ENCODE measurements at places on chromosomes 2 and 18.

GRCh38 chr2:176246331-176246730 is 22.9 kb upstream of the MTX2 start:
- DNase-seq = no peak

DNA sequence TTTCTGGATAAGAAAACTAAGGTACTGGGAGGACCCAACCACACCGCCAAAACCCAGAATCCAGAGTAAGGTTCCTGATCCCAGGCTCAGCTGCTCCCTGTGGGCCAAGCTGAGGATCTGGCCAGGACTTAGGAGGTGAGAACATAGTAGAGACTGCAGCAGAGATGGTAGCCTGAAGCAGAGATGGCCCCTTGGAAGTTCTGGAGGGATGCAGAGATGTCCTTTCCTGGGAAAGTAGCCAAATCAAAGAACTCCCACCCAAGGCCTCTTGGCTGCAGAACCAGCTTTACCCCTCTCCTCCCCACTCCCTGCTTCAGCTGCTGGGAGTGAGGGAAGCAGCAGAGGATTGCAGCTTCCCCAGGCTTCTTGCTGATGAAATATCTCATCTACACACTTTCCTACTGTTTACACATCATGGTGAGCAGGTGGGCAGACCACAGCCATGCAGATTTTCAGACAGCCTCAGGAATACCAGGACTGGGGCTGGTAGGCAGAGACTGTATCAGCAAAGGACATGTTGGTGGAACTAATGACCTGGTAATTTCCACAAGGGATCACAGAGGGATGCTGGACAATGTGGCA is 32.7 kb downstream of the TMEM17 start:
- DNase-seq = no peak

DNA sequence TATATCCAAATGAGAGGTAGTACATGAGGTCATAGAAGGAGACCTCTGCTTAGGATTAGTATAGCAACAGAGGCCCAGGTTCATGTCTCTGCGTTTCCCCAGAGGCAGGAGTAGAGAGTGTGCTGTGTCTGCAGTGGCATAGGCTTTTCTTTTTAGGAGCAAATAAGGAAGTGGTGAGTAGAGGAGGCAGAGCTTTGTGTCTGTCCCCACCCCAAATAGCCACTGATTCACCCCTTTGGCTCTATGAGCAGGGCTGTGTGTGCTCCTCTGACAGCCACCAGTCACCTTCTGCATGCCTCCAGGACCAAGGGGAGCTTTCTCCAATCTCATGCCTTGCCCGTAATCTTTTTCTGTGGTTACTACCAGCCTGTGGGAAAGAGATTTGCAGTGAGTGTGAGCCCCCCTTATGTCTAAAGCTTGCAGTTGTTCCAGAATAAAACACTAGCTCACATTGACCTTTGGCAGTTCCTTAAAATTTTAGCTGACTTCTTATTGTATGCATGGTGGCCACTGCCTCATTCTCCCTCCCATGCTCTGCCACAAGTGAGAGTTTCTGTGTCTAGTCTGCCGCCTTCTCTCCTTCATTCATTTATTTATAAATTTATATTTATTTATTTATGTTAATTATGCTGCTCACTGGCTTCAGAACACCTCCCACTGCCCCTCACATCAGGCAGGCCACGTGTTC is 23.5 kb upstream of the ELAC1 start:
- no peak for DNase-seq

DNA sequence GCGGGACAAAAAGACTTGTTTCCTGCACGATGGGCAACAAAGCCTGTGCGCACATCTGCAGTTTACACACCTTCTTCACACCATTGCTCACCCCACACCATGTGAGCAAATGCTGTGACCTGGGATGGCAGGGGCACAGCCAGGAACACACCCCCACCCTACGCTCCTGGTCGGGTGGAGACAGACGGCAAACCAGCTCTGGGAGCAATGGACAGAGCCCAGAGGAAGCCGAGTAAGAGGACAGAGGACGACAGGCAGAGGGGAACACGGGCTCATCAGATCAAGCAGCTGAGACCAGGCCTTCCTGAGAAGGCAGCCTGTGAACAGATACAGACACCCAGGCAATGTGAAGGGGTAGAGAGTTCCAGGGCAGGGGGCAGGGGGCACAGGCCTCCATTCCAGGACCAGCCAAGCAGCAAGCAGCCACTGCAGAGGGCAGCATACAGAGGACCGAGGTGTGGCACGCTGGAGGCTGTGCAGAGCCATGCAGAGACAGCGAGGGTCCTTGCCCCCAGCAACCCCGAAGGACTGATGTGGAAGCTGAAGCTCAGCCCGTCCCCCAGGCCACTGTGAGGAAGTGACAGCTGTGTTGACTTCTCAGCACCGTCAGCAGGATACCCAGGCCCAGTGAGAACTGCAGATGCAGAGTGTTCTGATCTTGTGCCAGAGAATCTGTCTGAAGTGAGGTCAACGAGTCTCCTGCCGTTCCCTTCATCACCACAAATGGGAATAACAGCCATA is 46.2 kb downstream of the PARD6G start:
- no peak for DNase-seq

DNA sequence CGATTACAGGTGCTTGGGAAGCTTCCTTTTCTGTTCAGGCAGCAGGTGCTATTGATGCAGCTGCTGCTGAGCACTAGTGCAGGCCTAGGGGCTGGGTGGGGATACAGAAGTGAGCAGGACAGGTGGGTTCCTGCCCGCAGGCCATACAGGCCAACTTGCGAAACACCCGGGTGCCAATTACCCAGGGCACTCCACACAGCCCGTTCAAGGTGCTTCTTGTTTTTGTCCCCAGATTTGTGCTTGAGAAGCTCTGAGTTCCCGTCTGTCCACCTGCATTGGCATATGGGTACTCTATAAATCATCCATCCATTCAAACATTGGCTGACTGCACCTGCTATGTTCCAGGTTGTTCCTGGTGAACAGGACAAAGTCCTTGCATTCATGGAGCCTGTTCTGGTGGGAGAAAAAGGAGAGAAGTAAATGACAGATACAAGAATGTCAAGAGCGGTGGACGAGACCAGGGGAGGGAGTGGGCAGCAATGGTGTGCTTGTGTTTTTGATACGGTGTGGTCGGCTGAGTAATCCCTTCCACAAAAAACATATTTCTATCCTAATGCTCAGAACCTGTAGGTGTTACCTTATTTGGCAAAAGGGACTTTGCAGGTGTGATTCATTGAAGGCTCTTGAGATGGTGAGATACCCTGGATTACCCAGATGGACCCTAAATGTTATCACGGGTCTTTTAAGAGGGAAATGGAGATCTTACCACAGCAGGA is 31.4 kb downstream of the SH3BP4 start:
- no peak for DNase-seq

GRCh38 chr2:229443546-229444268 is 172.6 kb upstream of the PID1 start:
- no peak for DNase-seq

- no peak for DNase-seq
These were observed 575.5 kb downstream of the LRRTM4 start for GRCh38 chr2:76946631-76947145.

GRCh38 chr2:1460851-1461418 is 47.7 kb downstream of the TPO start:
- no peak for DNase-seq

DNA sequence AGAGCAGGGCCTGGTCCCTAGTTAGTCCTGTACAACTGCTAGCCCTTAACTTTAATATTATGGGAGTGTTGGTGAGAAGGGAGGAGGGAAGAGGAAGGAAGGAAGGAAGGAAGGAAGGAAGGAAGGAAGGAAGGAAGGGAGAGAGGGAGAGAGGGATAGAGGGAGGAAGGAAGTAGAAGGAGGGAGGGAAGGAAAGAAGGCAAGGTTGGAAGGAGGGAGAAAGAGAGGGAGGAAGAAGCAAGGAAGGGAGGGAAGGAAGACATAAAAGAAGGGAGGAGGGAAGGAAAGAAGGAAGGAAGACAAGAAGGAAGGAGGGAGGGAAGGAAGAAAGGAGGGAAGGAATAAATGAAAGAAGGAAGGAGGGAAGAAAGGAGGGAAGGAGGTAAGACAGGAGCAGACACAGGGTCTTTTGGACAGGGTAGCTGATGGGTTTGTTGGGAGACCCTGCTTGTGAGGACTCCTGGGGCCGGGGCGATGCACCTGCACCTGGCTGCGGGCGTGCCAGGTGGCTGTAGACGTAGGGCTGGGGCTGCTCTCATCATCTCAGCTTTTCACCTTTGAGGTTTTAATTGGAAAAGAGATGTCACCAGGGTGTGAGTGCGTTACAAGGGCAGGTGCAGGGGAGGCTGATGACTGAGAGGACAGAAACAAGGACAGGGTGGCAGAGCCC is 5.9 kb upstream of the POMC start:
- DNase-seq = no peak

DNA sequence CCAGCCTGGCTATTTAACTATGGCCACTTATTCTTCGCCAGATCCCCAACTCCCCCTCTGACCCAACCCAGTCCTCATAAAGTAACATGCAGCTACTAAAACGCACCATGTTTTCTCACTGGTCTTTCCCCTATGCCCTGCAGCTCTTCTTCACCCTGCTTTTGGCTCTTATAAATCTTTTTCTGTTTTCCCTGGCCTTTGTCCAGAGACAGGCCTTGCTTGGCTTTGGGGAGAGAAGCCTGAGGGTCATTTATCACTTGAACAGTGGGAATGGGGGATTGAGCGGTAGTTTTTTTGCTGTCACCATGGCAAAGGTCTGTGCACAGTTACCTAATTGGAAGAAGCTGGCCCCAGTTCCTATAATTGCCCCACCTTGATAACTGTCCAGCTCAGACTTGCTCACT is 202.9 kb upstream of the NT5C1B start:
- no peak for DNase-seq

DNA sequence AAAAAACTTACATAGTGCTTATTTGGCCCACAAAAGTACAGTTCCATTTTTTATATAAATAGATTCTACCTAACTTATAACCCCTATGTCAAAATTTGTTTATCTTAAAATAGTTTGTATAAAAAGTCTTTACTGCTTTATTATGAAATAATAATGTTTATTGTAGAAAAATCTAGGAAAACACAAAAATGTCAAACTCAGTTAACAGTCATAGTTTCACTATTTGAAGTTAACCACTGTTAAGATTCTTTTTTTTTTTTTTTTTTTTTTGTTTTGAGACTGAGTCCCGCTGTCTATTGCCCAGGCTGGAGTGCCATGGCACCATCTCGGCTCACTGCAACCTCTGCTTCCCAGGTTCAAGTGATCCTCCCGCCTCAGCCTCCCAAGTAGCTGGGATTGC is 26.5 kb upstream of the ABI2 start:
- no peak for DNase-seq

DNA sequence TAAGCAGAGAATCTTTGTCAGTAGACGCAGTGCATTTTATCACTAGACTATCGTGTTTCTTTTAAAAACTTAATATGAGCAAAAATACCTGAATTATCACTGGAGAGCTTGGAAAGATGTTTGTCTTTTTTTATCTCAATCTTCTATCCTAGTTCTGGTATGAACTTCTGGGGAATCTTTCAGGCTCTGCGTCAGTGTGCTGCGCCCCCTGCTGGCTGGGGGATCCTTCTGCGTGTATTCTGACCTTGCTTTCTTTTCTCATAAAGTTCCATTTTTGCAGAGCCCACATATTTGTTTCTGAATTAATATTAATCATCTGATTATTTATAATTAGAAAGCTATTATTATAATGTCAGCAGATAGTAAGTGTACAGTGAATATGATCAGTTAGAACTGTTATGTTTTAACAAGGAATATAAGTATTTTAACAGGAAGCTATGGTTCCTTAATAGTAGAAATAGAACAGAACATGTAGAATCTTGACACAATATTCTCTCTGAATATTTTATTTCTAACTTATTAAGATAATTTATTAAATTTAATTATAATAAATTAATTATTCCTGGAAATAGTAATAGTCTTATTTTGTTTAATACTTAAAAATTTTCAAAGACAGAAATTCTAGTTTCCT is 945.0 kb upstream of the CRIM1 start:
- DNase-seq = peak; percentile 36

DNA sequence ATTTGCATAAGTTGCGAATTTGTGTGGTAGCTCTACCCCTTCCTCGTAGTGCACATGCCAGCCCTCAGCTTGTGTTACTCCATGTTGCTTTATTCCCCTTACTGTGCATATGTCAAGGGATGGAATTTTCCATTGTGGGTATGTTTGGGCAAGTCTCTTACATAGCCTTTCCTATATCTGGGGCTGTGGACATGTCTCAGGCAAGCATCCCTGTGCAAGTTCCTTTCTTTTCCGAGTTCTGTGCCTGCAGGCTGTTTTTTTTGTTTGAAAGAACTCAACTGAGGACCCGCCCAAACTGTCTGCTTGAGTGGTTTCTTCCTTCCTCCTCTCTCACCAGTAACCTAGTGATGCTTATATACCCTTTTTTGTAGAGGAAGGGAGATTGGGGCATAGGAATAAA is 1739.1 kb upstream of the PIK3C3 start:
- DNase-seq = no peak

GRCh38 chr2:67669168-67669567 is 272.0 kb downstream of the ETAA1 start:
- DNase-seq = no peak

DNA sequence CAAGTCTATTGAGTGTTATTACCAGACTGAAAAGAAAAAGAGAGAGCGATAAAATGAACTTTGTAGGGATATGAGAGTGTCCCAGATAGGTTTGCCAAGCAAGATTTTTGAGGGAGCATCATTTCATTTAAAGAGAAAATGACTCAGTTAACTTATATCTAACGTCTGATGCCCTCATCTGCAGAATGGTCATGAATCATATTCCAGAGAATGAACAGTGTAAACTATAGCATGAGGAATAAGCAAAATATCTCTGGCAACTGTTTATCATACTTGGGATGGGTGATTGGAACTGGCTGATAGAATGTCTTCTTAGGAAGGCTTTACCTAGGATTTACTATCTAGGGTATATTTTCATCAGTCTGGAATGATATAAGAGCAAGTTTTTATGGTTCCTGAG is 289.4 kb downstream of the CMPK2 start:
- peak; percentile 79 for DNase-seq

GRCh38 chr18:72640557-72640956 is 96.4 kb upstream of the CBLN2 start:
- no peak for DNase-seq

GRCh38 chr2:10149635-10150034 is 27.1 kb downstream of the RRM2 start:
- no peak for DNase-seq

DNA sequence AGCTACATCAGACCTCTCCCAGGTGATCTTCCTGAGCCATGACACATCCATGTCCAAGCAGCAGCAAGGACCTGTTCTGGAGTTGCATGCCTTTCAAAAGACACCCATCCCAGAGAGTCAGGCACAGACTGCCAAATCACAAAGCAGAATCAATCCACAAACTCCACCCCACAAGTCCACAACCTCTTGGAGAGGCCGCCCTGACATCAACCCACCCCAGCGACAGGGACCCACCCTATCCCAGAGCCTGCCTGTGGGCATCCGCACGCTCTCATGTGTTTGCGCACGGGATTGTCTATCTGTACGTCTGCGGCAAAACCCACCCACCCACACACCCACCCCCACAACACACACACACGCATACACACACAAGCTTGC is 11.9 kb downstream of the SMAD7 start:
- DNase-seq = no peak

- no peak for DNase-seq
These were observed 71.4 kb downstream of the TWIST2 start for GRCh38 chr2:238919307-238919706.

GRCh38 chr2:67613227-67613626 is 216.1 kb downstream of the ETAA1 start:
- no peak for DNase-seq

- no peak for DNase-seq
These were observed 71.1 kb downstream of the DYSF start for GRCh38 chr2:71524476-71524875.

All from fibroblast of skin of right quadriceps (primary cell).